Activated naive CD4-positive, alpha-beta T cell (primary cell): ENCODE measurements at places on chromosomes 3 and 15.

DNA sequence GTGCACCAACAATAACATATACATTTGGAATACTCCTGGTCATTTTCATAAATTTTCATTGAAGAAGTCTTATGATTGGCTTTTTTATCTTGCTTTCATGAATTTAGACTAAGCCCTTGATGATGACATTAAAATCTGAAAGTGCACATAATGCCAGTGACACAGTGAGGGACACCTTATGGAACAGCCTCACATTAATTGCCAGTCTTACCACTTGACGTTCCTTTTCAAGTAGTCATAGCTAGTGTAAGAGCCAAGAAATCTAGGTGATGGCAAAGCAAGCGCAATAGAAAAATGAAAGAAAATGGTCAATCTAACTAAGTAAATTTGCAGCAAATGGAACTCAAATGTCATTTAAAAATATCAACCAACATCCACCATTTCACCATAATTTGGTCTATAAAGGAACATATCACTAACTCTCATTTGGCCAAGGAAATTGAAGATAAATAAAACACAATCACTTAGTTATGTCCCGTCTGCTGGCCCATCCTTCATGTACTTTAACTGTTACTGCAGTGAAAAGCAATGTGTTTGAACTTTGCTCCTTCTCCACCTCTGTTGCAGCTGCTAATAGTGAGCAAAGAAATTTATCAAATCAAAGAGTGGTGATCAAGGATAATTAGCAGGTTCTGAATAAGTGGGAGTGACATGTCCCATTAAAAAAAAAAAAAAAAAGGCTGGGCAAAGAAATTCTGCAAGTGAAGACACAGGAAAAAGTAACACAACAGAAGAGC, 110.0 kb downstream of the TJP1 start:
- DNase-seq = no peak

- no peak for DNase-seq
Observed at GRCh38 chr3:59549962-59550361, 500.1 kb upstream of the CFAP20DC start.

DNA sequence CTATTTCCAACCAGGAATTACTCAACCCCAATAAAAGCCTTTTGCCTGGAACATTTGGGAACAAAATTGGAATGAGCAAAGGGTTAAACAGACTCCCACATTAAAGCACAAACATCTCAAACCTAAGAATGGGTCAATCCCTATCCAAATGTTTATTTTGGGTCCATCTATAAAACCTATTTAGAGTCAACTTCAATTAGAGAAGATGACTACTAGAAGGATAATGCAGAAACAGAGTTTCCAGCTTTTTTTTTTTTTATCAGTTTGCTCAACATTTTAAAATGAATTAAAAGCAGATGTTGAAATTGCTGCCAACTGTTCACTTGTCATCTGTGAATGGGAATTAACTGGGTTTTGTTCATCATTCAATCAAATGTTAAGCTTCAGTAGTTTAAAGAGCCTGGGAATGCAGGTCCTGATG, 4.1 kb upstream of the TBC1D23 start:
- no peak for DNase-seq

GRCh38 chr3:73502609-73503583, 121.8 kb downstream of the PDZRN3 start:
- DNase-seq = peak; percentile 5
